Left ventricle myocardium superior (tissue), 1 donor: ENCODE measurements at places on chromosomes 1 and 21. TPM values are rescaled to one million over a fixed set of nuclear protein-coding genes. Genes with fewer than 3 reads are reported as not detected.

GRCh38 chr1:148389027-148389339 lies 94.1 kb downstream of the PPIAL4G start:
- DNase-seq = no peak

DNA sequence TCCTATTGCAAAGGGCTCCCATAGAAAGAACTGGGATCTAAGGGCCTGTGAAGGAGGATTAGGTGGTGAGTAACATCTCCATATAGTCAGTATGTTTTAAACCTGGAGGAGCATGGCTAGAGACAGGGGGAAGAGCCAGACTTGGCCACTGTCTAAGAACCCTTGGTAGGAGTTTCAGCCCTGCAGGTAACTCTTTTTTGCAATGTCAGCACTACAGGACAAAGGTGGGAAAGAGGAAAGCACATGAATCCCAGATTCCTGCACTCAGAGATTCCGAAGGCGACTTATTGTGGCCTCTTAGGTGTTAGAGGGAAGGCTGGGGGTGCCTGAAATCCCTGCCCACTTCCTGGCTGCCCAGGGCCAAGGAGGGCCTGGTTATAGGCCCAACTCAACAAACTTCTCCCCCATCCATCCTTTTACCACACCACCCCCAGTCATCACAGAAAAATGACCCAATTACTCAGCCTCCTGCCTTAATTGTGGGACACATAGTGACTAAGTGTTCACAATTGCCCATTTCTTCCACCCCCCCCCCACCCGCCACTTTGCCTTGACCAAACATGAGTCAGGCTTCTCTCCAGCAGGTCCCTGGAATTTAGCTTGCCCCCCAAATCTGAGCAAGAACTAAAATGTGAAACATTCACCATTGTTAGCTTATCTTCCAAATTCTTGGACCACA lies 1.9 kb upstream of the NTNG1 start:
- DNase-seq = no peak

DNA sequence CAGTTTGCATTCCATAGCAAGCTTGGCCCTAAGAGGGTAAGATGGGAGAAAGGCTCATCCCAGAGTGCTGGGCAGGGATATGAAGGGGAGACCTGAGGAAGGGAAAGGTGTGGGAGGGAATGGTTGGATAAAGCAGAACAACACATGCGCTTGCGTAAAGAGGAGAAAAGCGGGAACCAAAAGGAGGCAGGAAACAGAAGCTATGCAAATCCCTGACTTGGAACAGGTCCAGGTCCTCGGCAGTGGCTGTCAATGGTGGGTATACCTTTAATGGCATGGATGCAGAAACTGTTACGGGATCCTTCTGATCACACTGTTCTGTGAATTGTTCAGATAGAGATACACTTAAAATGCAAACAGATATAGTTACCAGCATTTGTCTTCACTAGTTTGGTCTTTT lies 455.6 kb downstream of the SIPA1L2 start:
- no peak for DNase-seq

MEX3A gene
- total RNA-seq = 0.17 TPM

DNA sequence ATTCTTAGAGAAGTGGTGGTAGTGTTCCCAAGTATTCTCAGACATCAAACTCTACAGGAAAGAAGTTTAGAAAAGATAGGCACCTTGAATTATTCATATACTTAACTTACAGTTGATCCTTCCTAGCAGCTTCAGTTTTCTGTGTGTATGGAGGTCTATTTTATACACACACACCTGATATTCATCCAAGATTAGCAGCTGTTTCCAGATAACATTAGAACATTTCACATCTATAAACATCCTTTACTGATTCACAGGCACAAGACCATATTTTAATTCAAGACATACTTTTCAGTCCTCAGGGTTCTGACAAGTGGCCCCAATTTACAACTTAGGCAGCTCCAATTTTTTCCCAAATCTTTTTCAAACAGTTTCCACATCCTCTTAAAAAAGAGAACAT lies 287.8 kb upstream of the USP25 start:
- DNase-seq = no peak

- DNase-seq = no peak
Measured at GRCh38 chr1:87061742-87062156, 147.3 kb downstream of the HS2ST1 start.

DNA sequence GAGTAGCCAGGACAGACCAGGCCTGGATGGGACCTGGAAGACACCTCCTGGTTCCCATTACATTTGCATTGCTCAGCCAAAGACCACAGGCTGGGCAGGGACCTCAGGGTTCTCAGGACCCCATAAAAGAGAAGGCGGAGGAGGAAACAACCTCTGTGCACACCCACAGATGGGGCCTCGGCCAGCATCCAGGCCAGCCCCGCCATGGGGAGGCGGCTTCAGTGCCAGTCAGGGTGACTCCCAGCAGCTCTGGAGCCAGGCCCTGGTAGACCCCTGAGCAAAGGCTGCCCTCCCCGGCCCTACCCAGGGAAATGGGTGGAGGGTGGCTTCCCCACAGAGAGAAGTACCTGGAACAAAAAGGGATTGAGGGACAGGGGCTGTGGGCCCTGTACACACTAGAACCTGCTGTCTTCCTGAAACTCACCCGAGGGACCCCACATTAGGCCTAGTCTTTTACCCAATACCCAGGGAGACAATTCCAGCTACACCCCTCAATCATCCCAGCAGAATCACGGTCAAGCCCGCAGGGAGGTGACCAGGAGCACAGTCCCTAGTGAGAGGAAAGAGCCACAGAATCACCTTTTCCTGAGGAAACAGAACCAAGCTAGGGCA lies 64.5 kb downstream of the PSMG1 start:
- DNase-seq = no peak

DNA sequence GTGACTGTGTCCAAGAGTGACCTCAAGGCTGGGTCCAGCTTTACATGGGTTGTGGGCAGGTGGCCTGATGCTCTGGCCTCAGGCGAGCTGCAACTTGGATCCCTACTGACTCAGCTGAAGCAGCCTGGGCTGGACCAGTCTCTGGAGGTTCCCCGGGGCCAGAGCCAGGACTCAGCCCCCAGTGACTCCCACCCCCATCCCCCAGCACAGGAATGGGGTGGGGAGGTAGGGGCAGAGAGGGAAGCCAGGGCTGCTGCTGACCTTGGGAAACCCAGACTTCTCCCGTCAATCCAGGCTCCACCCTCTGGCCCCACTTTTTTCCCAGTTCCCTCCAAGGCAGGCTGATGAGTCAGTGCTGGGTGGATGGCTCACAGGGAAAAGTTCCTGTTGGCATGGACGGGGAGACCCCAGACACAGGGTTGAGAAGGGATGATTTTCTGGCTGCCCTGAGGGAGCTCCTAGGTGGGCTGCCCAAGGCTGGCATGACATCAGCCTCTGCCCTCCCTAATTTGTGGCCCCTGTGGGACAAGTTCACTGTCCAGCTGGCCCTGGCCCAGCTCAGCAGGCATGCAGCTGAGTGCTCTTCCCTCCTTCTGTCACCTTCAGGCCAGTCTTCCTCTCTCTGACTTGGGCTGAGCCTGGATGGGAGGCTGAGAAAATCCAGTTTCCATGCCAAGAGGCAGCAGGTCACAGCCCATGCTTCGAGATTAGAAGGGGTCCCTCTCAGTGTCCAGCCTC lies 2.2 kb downstream of the ZC3H12A start:
- peak; percentile 70 for DNase-seq

GRCh38 chr1:12454406-12455391 lies 163.3 kb downstream of the DHRS3 start:
- no peak for DNase-seq

DNA sequence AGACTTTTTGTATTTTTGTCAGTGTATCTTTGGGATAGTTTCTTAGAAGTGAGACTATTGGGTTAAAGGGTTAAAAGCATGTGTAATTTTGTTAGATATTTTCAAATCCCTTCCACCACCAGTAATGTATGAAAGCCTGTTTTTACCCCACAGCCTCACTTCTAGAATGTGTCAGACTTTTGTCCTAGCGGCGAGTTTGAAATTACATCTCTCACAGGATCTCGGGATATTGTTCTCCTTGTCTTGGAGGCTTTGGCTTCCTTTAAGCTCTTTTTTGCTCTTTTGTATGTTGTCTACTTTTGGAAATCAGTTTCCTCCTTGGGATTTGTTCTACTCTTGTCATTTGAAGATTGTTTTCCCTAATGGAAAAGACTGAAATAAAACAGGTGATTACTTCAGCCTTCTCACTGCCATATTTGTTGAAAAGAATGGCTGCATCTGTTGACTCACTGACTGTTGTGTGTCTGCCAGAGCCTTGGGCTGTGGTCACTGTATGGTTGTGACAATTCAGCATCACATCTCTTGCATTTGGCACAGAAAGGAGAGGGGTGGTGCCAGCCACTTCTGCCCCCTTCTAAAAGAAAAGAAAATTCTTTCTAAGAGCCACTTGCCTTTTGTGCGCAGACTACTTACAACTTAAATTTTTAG lies 22.6 kb downstream of the ST3GAL3 start:
- DNase-seq = no peak

SHE gene
- 10.2 TPM for total RNA-seq

FLG2 gene
- total RNA-seq = not detected

GRCh38 chr1:236287757-236288619 lies 6.2 kb upstream of the ERO1B start:
- DNase-seq = no peak

DNA sequence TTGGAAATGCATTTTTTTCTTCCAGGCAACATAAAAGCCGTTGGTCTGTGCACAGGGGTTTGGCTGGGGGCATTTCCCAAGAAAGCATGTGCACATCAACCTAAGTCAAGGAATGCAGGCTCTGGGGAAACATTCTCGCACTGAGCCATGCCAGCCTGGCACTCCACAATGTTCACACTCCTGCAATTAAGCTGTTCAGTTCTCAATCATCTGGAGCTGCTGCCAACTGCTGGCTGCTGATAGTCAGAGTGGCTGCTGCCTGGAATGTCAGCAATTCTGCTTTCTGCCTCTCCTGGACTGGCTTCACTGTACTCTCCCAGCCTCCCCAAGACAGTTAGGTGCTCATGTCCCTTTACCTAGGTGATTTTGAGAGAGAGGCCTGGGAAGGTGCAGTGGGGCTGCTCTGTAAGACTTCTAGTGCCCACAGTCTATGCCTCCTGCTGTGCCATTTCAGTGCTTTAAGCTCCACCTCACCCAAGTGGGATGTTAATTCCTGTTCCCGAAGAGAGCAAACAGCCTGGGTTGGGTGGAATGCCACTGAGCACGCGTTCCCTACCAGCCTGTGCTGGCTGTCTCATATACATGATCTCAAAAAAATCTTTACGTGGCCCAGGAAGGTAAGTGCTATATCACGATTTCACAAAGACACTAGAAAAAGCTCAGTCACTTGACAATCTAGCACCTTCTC lies 131.7 kb downstream of the BRINP2 start:
- DNase-seq = peak; percentile 78

GRCh38 chr1:234647758-234648157 lies 37.8 kb upstream of the IRF2BP2 start:
- DNase-seq = no peak

KIF14 gene
- total RNA-seq = 0.10 TPM

DNA sequence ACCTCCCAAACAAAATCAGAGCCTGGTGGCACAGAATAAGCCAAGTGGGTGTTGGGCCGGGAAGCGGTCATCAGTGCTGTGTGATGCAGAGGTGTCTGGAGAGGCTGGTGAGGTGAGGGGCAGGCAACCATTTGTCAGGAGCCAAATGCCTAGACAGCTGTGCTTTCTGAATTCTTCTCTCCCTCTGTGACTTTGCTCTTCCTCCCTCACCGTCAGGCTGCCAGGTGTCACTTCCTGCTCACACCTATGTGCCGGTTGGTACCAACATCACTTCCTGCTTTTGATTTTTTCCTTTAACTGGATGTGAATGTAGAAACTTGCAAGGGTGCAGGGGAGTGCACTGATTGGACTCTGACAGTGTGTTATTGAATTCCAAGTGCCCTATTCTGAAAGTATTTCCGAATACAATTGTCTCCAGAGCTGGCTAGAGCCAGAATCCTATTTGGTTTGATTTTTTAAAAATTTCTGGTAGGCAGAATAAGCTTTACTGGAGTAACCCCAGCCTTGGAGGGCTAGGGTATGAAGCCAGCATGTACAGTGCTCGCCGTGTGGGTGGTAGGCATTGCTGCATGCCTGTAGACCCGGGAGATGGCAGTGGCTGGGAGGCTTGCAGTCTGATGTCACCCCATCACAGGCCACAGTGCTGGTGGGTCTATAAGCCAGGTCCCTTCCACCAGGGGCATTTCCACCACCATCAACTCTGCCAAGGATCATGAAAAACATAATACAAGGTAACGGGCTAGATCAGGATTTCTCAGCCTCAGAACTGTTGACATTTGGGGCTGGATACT lies 210.9 kb downstream of the KAZN start:
- no peak for DNase-seq

DNA sequence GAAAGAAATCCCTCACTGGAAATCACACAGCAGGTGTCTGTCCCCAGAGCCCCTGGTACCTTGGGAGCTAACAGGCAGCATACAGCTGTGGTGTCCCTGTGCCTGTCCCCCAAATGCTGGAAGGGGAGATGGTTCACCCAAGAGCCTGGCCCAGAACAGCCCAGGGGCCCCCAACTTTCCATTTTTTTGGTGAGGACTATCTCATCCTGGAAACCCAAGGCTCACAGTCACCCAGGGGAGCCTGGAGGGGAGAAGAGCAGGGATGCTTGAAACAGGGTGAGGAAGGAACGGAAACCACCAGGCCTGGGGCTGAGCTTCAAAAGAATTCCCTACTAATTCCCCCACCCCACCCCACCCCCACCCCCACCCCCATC lies 3.6 kb downstream of the SDC3 start:
- DNase-seq = no peak

GRCh38 chr1:77283701-77284425 lies 2.0 kb downstream of the AK5 start:
- no peak for DNase-seq

RPTN gene
- total RNA-seq = not detected

DNA sequence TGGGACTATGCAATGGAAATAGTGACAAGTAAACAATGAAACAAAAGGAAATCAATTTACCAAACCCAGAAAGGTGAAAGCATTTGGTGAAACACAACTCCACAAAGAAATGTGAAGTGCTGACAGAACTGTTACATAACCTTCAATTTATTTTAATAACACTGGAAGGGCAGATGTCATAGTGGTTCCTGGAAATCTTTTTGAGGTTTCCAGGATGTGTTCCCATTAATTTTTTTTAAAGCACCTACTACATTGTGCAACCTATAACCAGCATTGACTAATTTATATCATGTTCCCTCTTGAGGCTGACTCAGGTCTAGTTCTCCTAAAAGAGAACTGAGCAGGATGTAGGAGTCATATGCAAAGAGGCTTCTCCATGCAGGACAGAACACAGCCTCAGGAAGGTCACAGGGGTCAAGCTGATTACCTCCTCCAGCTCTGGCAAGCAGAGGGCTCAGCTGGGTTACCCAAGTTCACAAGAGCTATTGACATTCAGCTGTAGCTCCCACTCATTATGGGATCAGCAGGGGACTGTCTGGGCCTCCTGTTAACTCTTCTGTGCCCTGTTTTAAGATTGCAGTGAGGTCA lies 157.1 kb upstream of the NRIP1 start:
- peak; percentile 47 for DNase-seq

DNA sequence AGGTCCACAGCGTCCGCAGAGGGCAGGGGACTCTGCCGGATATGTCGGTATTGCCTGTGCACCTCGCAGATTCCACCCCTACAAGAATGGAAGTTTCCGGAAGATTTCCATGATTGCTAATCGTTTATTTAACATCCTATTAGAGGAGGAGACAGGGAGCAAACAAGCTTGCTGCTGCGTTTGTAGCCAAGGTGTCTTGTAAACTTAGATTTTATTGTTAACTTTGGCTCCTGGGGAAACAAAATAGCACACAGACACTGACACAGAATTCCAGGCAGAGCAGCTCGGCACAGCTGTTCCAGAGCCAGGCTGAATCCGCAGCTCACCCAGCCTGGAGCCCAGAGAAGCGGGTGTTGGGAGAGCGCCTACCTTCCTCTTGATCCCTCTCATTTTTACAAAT lies 75.7 kb downstream of the AJAP1 start:
- no peak for DNase-seq

GRCh38 chr1:95223110-95223509 lies 10.9 kb upstream of the RWDD3 start:
- DNase-seq = no peak

ZNF670 gene
- total RNA-seq = 1.5 TPM
